ENCODE measurements at places on chromosomes 4 and X.

- no peak for DNase-seq
These were observed 13.3 kb downstream of the SHOX start for GRCh38 chrX:643911-644303.

DNA sequence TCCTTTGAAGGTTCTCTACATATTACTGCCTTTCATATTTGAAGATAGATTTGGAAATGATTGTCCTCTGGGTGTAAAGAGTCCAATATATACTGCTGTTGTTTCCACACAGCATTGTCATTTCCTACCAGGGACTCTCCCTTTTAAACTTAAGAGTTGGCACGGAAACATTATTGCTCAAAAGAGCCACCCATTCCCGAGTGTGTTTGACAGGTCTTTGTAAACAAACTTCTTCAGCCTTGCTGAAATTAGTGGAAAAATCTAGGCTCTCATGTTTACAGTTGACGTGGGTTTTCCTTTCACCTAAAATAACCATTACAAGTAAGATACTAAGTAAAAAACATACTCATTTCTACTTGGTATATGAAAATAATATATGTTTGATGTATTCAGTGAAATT, 111.4 kb upstream of the LIMCH1 start:
- DNase-seq: no peak

DNA sequence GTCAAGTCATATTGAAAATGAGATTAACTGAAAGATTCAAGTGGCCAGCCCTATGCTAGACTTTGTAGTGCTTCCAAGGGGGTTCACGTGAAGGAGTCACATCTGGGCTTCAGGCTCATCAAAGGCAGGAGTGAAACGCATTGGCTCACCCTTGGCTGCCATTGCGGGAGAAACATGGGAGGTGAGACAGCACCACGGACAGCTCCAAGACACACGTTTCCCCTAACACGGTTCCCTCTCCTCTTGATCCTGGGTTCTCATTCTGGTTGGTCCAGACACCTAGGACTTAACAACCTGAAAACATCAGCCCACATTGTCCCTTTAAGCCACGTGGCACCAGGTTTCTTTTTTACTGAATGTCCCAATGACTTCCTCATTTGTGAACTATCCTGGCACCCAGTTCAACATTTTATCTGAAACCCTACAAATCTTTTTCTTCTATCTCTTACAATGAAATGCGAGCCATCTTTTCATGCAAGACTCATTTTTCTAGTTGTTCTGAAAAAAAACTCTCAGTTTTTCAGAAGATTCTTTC, 279.0 kb upstream of the VCX3A start:
- DNase-seq: no peak

DNA sequence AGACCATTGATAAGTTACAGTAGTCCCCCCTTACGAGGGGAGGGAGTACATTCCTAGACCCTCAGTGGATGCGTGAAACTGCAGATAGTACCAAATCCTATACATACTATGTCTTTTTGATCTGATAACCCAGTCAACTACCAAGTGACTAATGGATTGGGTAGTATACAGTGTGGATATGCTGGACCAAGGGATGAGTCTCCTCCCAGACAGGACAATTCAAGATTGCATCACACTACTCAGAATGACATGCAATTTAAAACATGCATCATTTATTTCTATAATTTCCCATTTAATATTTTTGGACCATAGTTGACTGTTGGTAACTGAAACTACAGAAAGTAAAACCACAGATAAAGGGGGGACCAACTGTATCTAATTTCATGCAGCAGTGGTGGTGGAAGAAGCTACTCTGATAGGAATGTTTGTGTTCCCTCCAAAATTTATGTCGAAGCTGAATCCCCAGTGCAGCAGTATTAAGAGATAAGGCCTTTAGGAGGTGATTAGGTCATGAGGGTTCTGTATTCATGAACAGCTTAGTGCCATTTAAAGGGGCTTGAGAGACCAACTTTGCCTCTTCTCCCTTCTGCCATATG, 11.9 kb downstream of the HADH start:
- DNase-seq: no peak

DNA sequence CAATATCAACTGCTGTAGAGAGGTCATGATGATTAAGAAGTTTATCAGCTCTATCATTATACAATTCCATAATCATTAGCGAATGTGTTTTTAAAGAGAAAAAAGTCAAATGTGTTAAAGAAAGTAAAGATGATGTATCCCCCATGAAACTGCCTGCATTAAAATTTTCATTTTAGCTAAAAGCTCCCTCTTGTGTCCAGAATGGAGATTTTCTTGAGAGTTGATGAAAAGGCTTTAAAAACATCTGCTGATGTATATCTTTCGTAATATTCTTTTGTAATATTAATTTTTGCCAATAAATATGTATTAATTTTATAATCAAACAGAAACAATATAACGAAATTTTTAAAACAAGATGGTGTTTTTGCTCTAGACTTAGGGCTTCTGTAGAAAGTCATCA, 52.1 kb upstream of the LHFPL1 start:
- DNase-seq: no peak

GRCh38 chr4:33989820-33990443, 2254.4 kb downstream of the ARAP2 start:
- DNase-seq: no peak

DNA sequence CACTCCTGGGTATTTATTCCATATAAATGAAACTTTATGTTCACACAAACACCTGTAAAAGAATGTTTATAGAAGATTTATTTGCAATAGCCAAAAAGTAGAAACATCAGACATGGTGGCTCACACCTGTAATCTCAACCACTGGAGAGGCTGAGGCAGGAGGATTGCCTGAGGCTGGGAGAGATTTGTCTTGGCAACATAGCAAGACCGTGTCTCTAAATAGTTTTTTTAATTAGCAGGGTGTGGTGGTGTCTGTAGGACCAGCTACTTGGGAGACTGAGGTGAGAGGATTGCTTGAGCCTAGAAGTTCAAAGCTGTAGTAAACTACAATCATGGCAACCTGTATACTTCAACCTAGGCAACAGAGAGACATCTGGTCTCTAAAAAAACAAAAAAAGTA, 27.7 kb upstream of the NFKB1 start:
- no peak for DNase-seq

DNA sequence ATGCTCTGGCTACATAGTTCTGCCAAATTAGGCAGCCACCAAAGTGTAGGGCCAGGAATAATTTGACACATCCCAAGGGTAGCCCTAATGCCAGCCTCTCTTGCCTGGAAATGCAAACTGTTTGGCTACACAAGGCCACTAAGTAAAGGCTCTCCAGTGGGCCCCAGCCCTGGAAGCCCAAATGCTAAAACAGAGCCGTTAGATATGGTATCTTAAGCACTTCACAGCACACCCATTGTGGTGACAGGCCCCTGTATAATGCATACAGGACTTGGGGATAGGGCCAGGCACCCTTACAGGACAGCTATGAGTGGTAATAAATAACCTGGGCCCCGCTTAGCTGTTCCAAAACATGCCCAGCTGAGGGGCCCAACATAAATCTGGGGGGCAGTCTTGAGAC, 623.9 kb downstream of the BCOR start:
- no peak for DNase-seq

DNA sequence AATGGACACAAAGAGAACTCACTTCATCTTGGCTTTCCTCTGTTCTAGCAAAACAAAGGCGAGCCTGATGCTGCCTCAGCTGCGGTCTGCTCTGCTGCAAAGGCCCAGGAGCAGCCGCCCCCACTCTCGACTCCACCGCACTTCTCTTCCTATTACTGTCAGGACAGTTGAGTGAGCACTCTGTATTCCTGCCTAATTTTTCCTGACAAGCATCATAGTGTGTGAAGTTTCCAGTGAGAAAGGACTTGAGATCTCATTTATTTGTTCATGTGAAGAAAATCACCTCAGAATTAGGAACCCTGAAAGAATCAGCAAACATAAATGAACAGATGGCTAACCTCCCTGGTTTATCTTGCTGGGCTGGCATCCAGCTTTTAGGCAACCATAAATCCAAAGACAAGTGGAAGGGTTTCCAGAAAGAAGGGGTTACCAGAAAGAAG, 15.6 kb downstream of the SCARB2 start:
- DNase-seq: peak; percentile 78

DNA sequence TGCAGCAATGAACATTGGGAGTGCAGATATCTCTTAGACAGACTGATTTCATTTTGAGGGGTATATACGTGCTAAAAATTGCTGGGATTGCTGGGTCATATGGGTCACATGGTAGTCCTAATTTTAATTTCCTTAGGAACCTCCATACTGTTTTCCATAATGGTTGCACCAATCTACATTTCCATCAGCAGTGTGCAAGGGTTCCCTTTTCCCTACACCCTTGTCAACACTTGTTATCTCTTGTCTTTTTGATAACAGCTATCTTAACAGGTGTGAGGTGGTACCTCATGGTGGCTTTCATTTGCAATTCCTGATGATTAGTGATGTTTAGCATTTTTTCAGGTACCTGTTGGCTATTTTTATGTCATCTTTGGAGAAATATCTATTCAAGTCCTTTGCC, 57.0 kb downstream of the GPC3 start:
- DNase-seq: no peak

DNA sequence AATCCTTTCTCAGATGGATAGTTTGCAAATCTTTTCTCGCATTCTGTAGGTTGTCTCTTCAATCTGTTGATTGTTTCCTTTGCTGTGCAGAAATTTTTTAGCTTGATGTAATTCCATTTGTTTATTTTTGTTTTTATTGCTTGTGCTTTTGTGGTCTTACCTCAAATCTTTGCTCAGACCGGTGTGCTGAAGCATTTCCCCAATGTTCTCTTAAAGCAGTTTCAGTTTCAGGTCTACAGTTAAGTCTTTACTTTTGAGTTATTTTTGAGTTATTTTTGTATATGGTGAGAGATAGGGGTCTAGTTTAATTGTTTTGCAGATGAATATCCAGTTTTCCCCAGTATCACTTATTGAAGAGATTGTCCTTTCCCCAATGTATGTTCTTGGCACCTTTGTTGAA, 18.2 kb upstream of the SLC25A14 start:
- no peak for DNase-seq

DNA sequence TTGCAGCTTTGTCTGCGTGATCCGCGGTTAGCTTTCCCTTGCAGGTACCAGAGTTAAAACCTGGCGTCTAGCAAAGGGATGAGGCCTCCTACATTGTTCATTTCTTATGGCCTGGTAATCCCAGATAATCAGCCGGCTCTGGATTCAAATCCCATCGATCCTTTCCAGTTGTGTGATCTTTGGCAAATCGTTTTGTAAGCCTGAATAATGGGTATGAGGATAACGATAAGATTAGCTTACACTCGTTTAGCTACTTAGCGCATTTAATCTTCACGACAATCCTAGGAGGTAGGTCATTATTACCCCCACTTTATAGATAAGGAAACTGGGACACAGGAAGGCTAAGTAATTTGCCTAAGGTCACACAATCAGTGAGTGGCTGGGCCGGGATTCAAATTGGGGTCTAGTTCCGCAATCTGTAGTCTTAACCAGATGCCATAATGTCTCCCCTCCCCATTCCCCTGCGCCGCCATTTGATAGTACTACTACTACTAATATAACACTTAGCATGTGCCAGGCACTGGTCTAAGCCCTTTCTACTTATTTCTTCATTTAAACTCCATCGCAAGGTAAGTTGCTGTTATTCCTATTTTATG, 1.7 kb upstream of the UBA1 start:
- no peak for DNase-seq

DNA sequence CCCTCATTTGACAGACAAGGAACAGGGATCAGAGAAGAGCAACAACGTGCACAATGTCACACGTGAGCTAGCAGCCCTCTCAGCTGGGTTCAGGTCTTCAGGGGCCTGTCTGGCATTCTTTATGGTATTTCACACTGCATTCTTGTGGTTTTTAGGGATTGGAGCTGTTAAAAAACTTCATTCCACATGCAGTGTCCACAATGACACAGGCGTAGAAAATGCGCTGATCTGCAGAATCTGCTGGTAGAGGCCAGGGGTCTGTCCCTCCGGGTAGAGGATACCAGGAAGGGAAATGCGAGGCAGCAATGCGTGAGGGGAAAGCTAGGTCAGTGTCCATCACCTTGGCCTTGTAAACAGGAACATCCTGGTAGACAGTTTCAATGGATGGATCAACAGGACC, 36.6 kb downstream of the MAP7D3 start:
- no peak for DNase-seq

DNA sequence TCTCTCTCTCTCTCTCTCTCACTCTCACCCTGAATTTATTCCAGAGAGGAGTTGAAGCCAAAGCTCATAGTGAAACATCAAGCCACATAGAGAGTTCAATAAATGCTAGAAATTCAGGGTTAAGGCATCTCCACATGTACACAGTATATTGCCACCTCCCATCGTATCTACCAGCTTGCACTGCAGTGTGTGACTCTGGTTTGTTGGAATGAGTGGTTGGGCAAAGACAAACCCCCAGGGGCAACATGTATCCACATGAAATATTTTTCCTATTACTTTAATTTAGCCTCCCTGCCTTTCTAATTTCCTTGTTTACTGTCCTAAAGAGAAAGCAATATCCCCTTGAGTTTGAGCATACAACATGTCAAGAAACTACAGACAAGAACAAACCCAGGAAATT, 247.3 kb downstream of the SPATA18 start:
- no peak for DNase-seq

GRCh38 chr4:118076958-118077766, 42.9 kb downstream of the NDST3 start:
- peak; percentile 34 for DNase-seq

GRCh38 chr4:180314972-180315371, 1928.2 kb upstream of the TENM3 start:
- no peak for DNase-seq

- no peak for DNase-seq
These were observed 142.3 kb downstream of the RCHY1 start for GRCh38 chr4:75371915-75372314.

DNA sequence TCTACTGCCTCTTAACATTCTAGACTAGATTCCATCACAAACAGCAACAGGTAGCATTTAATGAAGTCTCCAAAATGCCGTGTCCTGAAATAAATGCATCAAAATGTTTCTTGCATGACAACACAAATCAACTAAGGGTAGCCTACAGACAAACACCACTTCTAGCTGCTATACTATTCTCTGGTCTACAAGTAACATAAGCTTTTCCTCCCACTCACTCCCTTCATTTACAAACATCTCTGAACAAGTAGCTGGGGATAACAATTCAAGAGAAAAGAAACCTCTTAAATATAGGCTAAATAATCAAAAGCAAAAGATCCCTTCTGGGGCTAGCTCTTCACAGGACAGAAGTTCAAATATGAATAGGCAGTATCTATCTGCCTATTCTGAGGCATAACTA, 20.8 kb downstream of the PPP3CA start:
- no peak for DNase-seq
